IPS DF 6.9 (cell line): ENCODE measurements at places on chromosomes 12 and 14.
A peak's percentile ranks its signal among the peaks of the same experiment; 100 is the strongest.

- H3K4me1 ChIP-seq: no peaks in the 10 kb centered on the region
- H3K27ac ChIP-seq: no peak overlapping the region
- H3K4me3 ChIP-seq: no peak overlapping the region
- no peaks in the 10 kb centered on the region; the same call in 1 of the 2 replicates for H3K36me3 ChIP-seq
- DNase-seq: no peak
Measured at GRCh38 chr12:108678104-108678730, 44.5 kb upstream of the SELPLG start.

DNA sequence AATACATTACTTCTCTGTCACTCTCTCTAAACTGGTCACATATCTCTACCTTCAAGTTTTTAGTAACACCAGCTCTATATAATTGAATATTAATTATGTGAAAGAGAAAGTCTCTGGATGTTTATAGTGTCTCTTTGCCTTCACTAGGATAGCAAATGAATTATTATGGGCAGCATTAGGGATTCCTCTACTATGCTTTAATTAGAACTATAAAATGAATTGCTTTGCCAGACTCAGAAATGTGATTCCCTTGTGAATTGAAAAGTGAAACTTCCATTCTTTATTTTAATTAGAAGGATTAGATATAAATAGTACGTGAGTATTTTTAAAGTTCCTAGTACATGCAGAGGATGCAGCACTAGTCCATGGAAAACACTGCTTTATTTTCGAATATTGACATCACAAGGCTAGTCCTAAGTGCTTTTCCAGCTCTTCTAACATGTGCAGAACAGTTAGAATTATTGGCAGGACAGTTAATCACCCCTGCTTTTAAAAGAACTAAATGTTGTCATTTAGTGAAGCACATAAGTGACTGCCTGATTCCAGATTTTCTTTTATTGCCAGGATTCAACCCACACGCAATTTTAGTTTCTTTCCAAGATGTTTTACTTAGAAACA, 23.0 kb upstream of the REP15 start:
- H3K36me3 ChIP-seq: no peaks in the 10 kb centered on the region
- H3K27me3 ChIP-seq: no peaks in the 10 kb centered on the region; the same call in 1 of the 2 replicates
- no peak overlapping the region for H3K27ac ChIP-seq
- H3K4me3 ChIP-seq: no peak overlapping the region

GRCh38 chr14:86035882-86036281, 505.9 kb downstream of the FLRT2 start:
- H3K36me3 ChIP-seq: no peaks in the 10 kb centered on the region
- no peaks in the 10 kb centered on the region; the same call in 1 of the 2 replicates for H3K4me1 ChIP-seq
- DNase-seq: peak; percentile 45
- H3K27ac ChIP-seq: no peak overlapping the region
- H3K27me3 ChIP-seq: no peaks in the 10 kb centered on the region

- peaks cover 17% of the 10 kb centered on the region for H3K4me1 ChIP-seq
- no peaks in the 10 kb centered on the region for H3K36me3 ChIP-seq
- no peak for DNase-seq
- H3K27ac ChIP-seq: no peak overlapping the region
- H3K4me3 ChIP-seq: no peak overlapping the region
- no peaks in the 10 kb centered on the region for H3K27me3 ChIP-seq
Measured at GRCh38 chr12:106108185-106108835, 30.4 kb downstream of the NUAK1 start.

- no peaks in the 10 kb centered on the region for H3K36me3 ChIP-seq
- no peak overlapping the region for H3K4me3 ChIP-seq
- H3K4me1 ChIP-seq: no peaks in the 10 kb centered on the region
- no peak overlapping the region for H3K27ac ChIP-seq
Measured at GRCh38 chr12:79006306-79006705, 141.7 kb downstream of the SYT1 start.
